ENCODE measurements at places on chromosomes 2 and 18.
A peak's percentile ranks its signal among the peaks of the same experiment; 100 is the strongest.

DNA sequence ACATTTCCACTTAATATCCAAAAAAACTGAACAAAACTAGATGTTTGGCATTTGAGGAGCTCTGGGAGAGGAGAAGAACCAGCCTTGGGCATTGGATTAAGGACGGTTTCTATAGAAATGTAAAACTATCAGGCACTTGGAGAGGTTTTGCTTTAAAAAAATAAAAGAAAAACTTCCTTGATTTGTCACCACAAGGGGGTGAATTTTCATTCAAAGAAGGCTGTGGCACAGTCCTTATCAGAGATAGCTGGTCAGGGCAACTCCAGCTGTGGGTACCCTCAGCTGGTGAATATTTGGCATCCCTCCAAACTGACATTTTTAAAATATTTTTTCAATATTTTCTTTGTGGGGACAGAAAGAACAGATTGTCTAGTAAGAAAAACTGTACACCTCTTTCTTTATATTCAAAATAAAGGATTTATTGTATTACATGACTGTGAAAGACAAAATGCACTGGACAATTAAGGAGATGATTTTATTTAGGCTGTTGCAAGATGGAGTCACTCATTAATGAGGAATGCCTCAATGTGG lies 46.1 kb upstream of the TBC1D8 start:
- DNase-seq: no peak

GRCh38 chr2:203327582-203327900 lies 653 bp upstream of the ABI2 start:
- no peak for DNase-seq

- DNase-seq: peak; percentile 68
Observed at GRCh38 chr2:238256594-238257104, 16.8 kb upstream of the HES6 start.

DNA sequence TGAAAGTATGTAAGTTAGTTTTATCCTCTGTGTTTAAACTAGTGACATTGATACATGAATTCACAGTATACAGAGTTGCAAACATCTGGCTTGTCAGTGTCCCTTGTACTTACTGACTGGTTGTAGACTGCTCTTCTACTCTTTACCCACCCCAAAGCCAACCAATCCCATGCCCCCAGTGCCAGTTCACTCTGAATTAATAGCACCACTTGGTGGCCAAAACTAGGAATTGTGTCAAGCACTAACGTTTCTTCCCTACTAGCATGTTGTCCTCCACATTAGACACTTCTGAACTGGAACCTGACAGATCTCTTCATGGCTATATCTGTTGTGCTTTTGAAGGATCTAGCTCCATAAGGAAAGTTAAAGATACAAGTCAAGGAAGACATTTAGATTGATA lies 27.2 kb upstream of the OTX1 start:
- DNase-seq: no peak

- DNase-seq: no peak
Observed at GRCh38 chr18:57077786-57078552, 68.9 kb upstream of the BOD1L2 start.

- peak; percentile 25 for DNase-seq
Observed at GRCh38 chr2:216015722-216016464, 2.5 kb upstream of the MREG start.

DNA sequence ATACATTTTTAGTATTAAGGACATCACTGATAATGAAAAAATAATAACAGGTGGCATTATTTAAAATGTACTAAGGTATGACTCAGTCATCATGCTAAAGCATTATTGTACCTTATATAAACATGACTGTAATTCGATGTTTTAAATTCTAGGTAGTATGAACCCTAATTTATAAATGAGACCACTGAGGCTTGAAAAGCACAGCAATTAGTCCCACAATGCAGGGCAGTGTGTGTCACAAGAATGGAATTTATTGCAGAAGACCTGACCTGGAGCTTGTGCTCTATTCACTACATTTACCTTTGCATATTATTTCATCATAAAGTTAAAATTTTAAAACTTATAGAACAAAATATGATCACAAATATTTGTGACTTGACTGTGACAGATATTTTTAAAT lies 358.5 kb upstream of the DSEL start:
- no peak for DNase-seq

- no peak for DNase-seq
Observed at GRCh38 chr18:59276047-59276446, 2.8 kb upstream of the RAX start.

GRCh38 chr18:66564236-66564635 lies 39.7 kb downstream of the CDH19 start:
- no peak for DNase-seq

DNA sequence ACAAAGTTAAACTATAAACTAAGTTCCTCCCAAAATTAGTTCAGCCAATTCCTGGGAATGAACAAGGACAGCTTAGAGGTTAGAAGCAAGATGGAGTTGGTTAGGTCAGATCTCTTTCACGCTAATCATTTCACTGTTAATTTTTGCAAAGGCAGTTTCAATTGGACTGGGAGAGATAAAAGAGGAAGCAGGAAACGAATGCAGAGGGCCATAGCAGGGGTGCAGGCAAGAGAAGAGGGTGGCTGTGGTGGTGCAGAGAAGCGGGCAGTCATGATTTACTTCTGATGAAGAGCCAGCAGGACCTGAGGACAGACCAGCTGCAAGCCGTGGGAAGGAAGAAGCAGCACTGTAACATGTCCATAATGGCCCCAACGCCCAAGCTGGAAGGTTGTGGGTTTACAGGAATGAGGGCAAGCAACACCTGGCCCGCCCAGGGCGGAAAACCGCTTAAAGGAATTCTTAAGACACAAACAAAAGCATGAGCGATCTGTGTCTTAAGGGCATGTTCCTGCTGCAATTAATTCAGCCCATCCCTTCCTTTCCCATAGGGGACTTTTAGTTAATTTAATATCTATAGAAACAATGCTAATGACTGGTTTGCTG lies 4.1 kb upstream of the RMP24 start:
- DNase-seq: no peak

DNA sequence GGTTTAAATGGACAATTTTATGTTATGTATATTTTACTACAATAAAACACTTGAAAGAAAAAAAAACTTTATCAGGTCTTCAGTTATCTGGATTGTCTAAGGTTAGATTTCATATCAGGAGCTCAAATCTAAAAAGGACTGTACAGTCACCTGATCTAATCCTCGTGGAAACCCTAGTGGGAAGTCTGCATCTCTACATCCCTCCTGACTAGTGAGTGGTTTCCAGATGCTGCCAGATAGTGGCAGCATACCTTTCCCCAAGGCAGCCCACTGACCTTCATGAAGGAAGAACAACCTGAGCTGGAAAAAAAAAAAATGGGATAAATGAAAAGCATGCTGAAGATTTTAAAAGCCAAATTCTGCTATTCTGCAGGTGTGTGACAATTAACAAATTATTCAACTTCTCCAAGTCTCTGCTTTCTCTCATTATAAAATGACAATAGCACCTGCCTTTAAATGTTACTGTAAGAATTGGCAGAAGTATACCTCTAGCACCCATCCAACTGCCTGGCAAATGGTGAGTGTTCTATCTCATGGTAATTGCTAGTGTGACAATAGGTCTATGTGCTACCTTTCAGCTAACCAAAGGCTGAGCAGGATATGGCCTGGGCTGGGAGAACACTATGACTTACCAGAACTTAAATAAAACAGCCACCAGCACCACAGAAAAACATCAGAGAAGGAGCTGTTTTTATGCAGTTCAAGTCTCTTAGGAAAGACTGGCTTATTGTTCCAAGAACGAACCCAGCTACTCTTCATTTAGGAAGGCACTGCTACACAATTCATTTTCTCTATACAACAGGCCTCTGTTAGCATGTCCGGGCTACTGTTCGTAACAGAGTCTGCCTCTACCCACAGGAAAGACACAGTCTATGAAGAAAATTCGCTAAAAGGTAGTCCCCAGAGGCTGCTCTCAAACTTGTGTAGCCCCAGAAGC lies 8.6 kb downstream of the CLASP1 start:
- DNase-seq: no peak

- DNase-seq: no peak
Observed at GRCh38 chr2:105519516-105519915, 120.7 kb upstream of the FHL2 start.

GRCh38 chr2:45320956-45321355 lies 290.1 kb downstream of the SRBD1 start:
- no peak for DNase-seq

GRCh38 chr2:128269063-128269989 lies 49.3 kb downstream of the HS6ST1 start:
- no peak for DNase-seq

GRCh38 chr2:204357286-204357685 lies 188.0 kb upstream of the PARD3B start:
- no peak for DNase-seq
